ENCODE measurements at places on chromosomes 3 and 15. TPM values are rescaled to one million over a fixed set of nuclear protein-coding genes. Genes with fewer than 3 reads are reported as not detected.

The C2CD4B gene
- polyA plus RNA-seq = not detected

The PPIP5K1 gene
- 13.4 TPM for polyA plus RNA-seq

The PKM gene
- polyA plus RNA-seq = 429 TPM

The SCN5A gene
- polyA plus RNA-seq = 0.77 TPM

The ZNF502 gene
- polyA plus RNA-seq = 5.4 TPM

The RABL3 gene
- 8.9 TPM for polyA plus RNA-seq
